ENCODE measurements at places on chromosomes 16 and 17.

GRCh38 chr17:82042649-82043048, 5.2 kb upstream of the DCXR start:
- DNase-seq, result no peak

- no peak for DNase-seq
Observed at GRCh38 chr17:81646869-81647600, 9.3 kb downstream of the PDE6G start.

DNA sequence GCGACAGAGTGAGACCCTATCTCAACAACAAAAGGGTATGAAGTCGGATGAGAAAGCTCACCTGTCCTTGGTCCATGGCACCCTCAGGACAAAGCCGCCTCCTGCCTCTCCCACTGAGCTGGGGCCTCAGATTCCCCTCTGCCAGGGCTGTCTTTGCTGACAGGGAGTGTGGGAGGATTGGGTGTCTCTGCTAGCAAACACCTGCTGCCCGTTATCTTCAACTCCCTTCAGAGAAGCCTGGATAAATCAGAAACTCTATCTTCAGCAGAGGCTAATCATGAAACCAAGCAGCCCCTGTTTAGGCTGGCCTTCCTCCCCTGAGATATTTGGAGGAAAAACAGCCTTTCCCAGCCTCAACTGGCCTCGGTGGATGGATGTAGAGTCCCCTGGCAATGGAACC, 36.3 kb upstream of the CDH1 start:
- no peak for DNase-seq

- DNase-seq, result no peak
Observed at GRCh38 chr16:50604610-50605009, 56.4 kb downstream of the NKD1 start.

- DNase-seq, result no peak
Observed at GRCh38 chr17:63039342-63039741, 73.3 kb downstream of the TANC2 start.

GRCh38 chr16:13587181-13587580, 332.8 kb upstream of the ERCC4 start:
- no peak for DNase-seq

DNA sequence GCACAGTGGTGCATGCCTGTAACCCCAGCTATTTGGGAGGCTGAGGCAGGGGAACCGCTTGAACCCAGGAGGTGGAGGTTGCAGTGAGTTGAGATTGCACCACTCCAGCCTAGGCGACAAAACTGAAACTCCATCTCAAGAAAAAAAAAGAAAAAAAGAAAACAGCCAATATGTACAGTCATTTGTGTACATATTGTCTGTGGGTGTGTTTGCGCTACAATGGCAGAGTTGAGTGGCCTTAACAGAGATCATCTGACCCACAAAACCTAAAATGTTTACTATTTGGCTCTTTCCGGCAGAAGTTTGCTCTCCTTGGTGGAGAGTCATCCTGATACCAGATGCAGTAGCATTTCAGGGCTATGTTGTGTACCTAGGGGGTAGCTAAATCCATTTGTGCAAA, 57.9 kb downstream of the ARSG start:
- DNase-seq, result no peak

DNA sequence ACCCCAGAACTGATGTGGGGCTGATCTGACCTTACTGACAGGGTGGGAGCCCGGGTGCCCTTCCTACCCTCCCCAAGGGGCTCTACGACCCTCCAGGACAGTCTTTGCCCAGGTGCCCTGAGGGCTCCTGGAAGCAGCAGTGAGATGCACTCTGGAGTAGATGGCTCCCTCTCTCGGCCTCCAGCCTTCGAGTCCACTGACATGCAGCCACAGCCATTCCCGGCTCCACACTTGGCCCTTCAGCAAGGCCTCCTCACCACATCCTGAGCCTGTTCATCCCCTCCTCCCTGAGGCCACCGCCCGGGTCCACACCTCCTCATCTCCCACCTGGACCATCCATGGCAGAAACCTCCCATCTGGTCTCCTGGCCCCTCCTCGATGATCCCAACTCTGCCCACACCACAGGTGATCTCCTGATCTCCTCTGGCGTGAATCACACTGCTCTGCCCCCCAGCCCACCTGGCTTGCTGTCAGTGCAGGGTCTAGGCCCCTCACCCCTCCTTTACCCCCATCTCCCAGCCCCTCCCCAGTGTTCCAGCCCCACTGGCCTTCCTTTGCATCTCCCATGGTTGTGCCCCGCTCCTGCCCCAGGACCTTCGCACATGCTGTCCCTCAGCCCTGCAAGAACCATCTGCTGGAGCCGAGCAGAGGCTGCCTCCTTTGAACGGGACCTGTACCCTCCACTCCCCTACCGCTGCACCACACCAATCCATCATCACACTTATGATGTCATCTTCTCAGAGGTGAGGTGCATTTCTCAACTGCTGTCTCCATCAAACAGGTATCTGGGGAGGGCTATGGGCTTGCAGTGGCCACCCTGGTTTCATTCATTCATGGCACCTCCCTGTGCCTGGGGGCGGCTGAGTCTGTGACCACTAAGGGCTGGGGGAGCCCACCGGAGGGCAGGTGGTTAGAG, 44.7 kb downstream of the SOCS1 start:
- no peak for DNase-seq

- no peak for DNase-seq
Observed at GRCh38 chr16:58493756-58494431, 6.0 kb upstream of the NDRG4 start.

GRCh38 chr16:64234200-64234599, 887.7 kb downstream of the CDH11 start:
- no peak for DNase-seq

GRCh38 chr17:62172492-62173291, 107.6 kb upstream of the MED13 start:
- DNase-seq, result no peak

GRCh38 chr17:44757045-44757917, 1.5 kb upstream of the ADAM11 start:
- no peak for DNase-seq

DNA sequence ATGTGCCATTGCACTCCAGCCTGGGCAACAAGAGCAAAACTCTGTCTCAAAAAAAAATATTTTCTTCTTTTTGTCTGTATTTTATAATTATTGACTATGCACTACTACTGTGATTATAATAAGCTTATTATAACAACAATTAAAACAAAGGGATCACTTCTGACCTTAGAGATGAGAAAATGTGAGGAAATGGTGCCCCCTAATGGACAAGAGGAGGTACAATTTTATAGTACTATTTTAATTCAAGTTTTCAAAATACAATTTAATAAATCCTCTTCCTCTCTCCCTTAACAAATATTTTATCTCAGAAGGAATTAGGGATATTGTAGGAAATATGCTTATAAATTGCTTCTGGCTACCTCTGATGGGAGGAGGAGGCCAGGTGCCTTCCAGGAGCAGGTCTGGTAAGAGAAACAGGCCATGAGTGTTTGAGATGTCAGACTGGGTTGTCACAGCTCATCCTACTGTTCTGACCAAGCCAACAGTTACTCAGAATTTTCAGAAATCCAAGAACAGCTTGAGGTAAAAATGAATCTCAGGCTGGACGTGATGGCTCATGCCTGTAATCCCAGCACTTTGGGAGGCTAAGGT, 14.0 kb downstream of the VPS53 start:
- no peak for DNase-seq

GRCh38 chr17:28992625-28993600, 12.9 kb downstream of the SEZ6 start:
- DNase-seq, result no peak
